ENCODE measurements at places on chromosomes 6 and 20.

DNA sequence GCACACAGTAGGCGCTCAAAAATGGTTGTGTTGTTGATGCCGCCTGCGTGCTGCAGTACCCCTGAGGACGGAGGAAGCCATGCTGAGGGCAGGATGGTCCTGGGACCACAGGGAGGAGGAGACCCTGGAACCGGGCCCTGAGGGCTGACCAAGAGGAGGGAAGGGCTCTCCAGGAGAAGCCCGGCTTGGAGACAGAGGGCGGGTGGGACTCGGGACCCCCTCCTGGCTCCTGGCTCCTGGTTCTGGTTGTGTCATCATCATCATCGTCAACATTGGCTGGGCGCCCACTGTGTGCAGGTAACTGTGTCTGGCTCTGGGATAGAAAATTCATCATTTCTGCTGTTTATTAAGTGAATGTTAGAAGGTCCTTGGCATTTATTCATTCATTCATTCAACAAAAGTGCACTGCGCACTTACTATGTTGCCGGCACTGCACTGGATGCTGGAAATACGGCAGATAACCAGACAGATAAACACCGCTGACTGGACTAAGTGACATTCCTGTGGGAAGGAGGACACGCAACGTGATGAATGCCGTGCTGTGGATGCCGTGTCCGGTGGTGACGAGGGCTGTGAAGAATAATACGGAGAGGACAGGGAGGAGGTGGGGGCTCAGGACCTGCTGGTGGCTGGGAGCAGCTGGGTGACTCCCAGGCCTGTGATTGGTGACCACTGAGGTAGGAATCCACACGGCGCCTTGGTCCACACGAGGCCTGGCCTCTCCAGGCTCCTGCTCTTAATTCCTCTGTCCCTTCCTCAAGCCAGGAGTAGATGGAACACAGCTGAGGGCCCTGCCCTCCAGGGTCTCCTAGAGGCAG, 35.3 kb downstream of the SPDEF start:
- DNase-seq: no peak

DNA sequence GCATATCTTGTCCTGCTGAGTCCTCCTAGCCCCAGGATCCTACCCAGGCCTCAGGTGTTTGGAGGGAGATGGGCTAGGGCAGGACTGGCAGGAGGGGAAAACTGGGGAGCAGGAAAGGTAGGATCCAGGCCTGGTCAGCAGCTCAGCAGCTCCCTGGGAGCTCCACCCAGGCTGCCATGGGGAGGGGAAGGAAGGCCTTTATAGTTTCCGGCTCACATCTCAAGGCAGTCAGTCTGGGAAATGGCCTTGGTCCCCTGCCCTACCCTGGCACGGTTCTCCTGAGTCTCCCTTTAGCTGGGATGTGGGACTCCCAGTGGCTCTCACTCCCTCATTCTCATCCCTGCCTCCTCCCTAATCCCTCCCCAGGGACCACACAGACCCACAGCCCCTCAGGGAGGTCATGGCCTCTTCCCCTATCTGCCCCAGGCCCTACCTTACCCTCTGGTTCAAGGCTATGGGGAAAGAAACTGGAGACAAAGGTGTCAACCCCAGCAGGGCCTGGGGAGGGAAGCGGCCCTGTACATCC, 1.6 kb downstream of the SLC44A4 start:
- DNase-seq: no peak

GRCh38 chr6:167898673-167899311, 72.1 kb downstream of the AFDN start:
- no peak for DNase-seq

DNA sequence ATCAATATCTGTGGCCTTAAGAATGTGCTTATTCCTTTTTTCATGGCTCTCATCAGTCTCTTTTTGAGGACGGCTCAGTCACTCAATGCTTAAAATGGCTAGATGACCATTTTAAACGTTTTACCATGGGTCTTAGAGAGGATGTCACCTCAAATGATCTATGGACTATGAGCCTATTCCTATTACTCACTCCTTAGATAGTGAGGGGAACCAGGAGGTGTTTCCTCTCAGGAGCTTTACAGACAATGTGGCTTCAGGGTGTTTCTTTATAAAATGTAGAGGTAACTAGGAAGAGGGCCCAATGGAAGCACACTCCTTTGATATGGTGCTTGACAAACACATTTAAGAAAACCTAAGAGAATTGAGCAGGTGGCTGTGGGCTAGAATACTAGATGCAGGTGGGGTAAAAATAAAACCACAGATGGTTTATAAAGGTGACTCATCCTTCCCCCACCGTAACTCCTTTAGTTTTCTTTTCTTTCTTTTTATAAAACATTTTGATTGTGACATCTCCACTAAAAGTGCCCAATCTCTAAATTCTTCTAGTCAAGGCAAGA, 1.5 kb upstream of the TMEM200A start:
- no peak for DNase-seq

GRCh38 chr20:5171064-5171789, 44.4 kb downstream of the CDS2 start:
- DNase-seq: no peak

- DNase-seq: no peak
Measured at GRCh38 chr6:24630856-24631505, 15.0 kb downstream of the KIAA0319 start.

DNA sequence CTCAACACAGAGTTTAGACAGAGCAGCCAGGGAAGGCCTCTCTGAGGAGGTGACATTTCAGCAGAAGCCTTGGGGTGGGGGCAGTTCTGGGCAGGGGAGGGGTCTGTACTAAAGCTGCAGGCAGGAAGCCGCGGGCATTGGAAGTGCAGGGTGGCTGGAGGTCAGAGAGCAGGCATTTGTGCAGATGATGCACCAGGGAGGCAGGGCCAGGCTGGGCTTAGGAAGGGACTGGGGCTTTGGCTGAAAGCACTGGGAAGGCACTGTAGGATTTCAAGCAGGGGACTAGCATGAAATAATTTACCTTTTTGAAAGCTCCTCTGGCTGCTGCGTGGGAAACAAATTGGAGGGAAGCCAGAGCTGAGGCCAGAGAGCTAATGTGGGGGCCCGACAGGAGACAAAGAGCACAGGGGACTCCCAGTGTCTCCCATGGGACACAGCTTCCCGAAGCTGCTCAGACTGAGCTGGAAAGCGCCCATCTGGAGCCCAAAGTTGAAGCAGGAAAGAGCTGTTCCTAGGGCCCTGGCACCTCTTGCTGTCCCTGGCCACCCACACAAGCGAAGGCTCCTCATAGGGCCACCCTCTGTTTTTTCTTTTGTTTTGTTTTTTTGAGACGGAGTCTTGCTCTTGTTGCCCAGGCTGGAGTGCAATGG, 19.3 kb downstream of the ADA start:
- no peak for DNase-seq

DNA sequence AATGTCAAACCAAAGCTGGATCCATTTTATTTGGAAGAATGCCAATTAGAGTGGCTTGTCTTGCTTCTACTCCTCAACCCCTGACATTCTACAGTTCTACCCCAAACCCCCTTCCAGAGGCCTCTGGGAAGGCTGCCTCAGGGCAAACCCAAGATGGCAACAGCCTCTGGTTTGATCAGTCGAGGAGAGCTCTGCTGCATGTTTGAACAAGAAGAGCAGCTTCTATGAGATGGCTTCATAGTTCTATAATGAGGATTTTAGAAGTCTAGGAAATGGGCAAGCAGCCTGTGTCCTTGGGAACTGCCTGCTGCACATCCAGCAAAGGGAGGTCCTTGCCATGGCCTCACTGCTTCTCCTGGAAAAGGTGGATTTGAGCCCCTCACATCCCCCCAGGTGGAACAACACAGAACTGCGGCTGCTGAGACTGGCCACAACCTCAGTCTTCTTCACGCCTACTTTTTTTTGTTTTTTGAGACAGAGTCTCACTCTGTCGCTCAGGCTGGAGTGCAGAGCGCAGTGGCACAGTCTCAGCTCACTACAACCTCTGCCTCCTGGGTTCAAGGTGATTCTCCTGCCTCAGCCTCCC, 37.9 kb downstream of the ZC3H12D start:
- no peak for DNase-seq

DNA sequence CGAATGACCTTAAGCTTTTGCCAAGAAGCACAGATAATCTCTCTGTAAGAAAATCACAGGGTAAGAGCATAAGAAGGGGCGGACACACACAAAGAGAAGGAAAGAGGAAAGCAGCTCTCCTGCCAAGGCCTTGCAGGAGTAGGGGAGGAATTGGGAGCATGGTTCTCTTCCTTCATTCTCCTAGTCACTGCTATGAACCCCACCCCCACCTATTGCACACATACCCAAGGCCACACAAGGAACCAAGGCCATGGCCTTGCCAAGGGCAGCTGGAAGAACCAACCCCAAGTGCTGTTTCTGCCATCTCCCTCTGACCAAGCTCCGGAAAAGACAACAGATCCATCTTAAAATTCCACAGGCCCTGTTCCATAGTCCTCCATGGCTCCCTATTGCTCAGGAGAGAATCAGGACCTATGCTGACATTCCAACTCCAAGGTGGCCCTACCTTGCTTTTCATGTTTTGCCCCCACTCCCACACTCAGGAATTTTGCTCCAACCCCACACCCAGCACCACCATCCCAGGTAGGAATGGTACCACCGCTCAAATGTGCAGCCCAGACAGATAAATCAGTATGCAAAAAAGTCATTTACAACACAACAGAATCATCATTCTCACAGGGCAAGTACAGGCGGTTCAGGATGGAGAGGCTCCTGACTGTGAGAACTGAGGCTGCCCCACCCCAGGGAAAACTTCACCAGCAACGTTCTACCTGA, 31.3 kb downstream of the TRAM2 start:
- no peak for DNase-seq

DNA sequence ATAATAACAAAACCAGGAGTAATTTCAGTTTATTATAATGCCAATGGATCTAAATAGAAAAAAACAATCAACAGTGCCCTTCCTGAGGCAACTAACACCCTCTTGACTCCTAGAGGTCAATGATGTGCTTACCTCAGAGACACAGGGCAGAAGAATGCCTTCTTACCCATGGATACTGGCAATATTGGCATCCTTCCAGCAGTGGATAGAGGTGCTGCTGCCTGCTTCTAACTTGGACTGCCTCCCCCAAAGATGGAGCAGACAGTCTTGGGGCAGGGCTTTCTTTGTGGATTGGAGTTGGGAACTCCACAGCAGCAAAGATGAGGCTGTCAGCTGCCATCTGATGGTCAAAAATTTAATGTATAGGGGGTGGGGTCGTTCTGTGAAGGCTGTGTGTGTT, 78.7 kb downstream of the AK9 start:
- DNase-seq: no peak

DNA sequence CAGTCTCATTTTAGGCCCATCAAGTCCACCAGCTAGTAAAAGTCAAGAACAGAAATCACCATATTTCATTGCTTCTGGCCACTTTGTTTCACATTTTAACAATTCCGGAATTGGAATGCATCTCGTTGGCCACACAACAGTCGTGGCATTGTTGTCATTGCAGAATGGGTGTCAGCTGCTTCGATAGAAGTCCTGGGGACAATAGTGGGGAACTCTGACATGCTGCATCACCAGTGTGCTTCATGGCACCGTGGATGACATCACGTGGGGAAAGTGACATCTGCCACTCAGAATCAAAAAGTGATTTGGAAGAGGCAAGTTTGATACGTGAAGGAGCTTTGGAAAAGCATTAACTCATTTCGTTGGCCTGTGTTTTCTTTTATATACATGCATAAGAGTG, 43.8 kb upstream of the XRN2 start:
- no peak for DNase-seq

- no peak for DNase-seq
Measured at GRCh38 chr6:154164397-154164796, 125.4 kb downstream of the OPRM1 start.

- DNase-seq: no peak
Measured at GRCh38 chr20:46192376-46192944, 74.3 kb downstream of the CD40 start.

DNA sequence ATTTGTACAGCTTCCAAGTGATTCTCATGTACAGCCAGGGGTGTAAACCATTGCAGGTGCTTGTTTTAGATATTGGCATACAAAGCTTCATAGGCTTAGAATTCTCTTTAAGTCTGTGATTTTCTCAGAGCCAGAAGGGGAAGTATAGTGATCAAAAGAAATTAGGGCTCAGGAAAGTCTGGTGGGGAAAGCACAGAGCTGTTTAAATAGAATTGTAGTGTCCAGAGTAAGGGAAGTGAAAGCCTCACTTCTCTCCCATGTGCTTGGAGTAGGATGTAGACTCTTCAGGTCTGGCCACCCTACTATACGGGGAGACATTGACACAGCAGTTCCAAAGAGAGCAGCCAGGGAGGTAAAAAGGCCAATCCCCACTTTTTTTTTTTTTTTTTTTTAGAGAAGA, 10.4 kb downstream of the GCNT2 start:
- no peak for DNase-seq

DNA sequence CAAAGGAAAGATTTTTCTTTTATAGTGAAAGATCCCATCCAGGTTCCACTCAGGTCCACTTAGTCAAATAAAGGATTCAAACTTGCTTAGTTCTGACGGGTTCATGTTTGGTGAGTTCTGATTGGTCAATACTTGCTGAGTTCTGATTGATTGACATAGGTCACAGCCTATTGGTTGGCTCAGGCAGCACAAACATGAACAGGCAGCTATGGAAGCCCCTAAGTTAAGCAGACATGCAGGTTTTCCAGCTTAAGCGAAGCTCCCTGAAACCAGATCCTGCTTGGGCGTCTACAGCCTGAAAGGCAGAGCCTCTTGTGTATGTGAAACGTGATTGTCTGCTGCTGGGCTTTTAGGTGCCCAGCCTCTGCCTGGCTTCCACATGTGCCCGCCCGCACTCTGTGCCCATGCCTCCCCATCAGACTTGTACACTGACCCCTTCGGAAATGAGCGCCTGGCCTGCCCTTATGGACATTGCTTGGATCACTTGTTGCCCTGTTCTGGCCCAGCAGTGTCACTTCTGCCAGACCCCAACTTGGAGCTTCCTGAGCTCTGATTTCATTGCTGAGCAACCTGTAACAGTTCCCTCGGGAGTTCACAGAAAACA, 45.4 kb upstream of the ECI2 start:
- no peak for DNase-seq

DNA sequence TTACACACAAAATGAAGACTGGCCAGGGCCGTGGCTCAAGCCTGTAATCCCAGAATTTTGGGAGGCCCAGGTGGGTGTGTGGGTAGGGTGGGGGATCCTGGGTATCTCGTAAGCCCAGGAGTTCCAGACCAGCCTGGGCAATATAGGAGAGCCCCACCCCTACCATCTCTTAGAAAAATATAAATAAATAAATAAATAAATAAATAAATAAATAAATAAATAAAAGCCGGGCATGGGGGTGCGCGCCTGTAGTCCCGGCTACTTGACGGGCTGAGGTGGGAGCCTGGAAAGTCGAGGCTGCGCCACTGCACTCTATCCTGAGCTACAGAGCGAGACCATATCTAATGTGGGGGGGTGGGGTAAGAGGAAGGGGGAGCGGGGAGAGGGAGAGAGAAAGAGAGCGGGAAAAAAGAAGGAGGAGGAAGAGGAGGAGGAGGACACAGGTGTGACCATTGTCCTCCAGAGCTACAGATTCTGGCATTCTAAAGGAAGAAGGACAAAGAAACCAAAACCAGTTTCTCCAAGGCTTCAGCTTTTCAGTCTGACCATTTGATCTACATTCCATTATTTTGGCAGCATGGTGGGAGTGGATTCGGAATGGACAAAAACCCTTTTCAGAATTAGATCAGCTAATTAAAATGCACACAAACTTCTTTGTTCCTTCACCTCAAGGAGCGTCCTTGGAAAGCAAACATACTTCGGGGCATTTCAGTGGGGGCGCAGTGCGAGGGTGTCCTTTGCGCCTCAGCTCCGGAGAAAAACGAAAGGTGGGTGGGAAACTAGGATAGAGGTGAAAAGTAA, 577 bp upstream of the C6orf141 start:
- no peak for DNase-seq

Measured in stimulated activated CD4-positive, alpha-beta T cell treated with anti-CD3 and anti-CD28 coated beads, Interleukin-1b, Interleukin-23, amount 100 ng/mL, for 4 hours (primary cell).